ENCODE measurements at places on chromosomes 7 and 10. TPM values are rescaled to one million over a fixed set of nuclear protein-coding genes. Genes with fewer than 3 reads are reported as not detected.

The HPSE2 gene
- not detected for total RNA-seq

The FAM24B gene
- total RNA-seq, result 3.8 TPM

The GIMAP5 gene
- total RNA-seq, result 0.08 TPM

The GPR26 gene
- not detected for total RNA-seq

The SPDYE6 gene
- not detected for total RNA-seq

The SLC16A9 gene
- 0.23 TPM for total RNA-seq

The CADPS2 gene
- total RNA-seq, result 20.7 TPM

Data from smooth muscle cell of the coronary artery (primary cell).